ENCODE measurements at places on chromosomes 5 and 9. TPM values are rescaled to one million over a fixed set of nuclear protein-coding genes. Genes with fewer than 3 reads are reported as not detected.
A peak's percentile ranks its signal among the peaks of the same experiment; 100 is the strongest.

DNA sequence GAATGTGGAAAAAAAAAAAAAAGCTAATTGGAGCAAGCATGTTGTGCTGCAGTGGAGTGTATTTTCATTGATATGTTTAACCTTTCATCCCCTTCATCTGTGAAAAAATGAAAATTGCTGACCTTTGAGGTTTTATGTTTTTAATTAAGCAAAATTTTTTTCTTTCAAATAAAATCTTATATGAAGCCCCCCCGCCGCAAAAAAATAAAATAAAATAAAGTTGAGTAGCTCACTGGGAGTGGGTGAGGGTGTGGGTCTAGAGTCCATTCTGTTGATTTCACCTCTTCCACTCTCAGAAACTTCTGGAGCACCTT is 43.3 kb downstream of the TEK start:
- no peak for DNase-seq

DNA sequence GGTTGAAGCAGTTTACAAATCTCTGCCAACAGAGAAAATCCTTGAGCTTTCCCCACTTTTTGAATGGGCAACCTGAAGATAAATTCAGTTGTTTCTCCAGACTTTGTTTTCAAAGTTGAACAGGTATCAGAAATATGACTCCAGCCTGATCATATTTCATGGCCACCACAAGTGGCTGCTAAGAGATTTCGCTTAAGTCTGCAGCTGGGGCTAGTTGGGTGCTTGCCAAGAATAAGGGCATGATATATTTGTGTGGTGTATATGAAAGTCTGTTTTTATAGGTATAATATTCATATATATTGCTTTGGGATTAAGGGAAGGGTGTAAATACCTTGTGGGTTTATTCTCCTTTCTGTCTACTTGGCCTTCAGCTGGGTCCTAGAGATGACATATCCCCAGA is 168.4 kb upstream of the GDNF start:
- DNase-seq = no peak

Gene OTULINL
- 14.6 TPM for total RNA-seq

Gene ITGA2
- 0.17 TPM for total RNA-seq

DNA sequence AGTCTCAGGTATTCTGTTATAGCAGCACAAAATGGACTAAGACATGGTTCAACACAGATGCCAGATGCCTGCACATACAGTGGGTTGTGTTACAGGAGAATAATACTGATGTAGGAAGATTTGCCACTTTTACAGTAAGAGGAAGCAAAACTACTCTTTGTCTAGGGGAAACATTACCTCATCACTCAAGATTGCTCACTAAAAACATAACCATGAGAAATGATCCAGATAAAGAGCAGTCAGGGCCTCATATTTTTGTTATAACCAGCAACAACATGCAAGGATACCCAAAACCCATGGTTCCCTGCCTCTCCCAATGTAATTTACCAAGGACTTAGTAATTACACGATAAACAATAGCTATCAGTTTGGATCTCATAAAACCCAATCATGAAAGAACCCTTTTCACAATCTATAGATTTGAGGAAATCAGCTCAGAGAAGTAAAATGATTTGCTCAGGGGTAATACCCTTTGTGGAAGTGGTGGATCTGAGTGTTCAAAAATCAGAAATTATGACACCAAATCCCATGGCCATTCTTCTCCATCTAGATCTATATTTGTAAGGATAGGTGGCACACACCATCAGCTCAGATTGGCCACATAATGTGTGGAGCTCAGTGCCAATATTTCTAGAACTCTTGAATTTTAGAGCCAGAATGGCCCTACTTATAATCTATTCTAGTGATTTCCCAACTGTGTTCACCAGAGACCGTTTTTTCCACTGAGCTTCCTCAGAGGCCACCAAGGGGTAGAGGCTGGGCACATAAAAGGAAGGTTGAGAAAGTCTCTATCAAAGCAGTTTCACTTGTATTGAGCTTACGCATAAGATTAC is 27.8 kb downstream of the DPYSL3 start:
- DNase-seq = no peak

GRCh38 chr9:133696071-133696472 is 42.1 kb downstream of the SARDH start:
- no peak for DNase-seq

DNA sequence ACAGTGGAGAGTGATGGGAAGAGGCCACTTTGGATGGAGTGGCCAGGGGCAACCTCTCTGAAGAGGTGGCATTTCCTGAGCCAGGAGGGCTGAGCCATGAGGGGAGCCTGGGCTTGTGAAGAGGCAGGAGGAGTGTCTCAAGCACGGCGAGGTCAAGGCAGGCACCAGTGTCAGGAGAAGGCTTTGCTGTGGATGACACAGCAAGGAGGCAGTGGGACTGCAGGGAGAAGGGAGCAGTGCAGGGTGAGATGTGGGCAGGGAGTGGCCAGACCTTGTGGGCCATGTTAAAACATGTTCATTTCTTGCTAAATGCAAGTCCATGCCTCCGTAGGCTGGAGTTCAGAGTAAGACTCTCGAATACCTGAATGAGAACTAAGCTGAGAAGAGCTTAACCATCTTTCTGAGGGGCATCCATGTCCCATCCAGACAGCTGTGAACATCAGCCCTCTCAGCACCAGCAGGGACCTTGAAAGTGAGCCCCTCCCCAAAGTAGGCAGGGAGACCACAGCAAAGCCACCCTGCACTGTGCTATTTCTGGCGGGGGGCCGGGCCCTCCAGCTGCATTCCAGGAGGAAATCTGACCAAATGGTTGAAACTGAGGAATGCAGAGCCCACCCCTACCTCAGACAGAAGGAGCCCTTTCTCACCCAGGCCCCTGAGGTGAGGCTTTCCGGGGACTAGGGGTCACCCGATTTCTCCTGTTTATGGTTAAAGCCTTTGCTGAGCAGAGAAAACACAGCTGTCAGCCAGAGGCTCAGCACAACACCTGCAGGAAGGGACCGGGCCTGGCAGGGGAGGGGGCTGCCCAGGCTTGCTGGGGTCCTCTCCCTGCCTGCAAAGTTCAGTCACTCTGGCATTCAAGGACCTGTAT is 16.1 kb upstream of the ARSI start:
- no peak for DNase-seq

GRCh38 chr9:17520268-17521064 is 58.4 kb upstream of the SH3GL2 start:
- no peak for DNase-seq

- DNase-seq = no peak
Observed at GRCh38 chr5:157379983-157380382, 80.0 kb upstream of the NIPAL4 start.

GRCh38 chr9:7957803-7958202 is 158.2 kb upstream of the DMAC1 start:
- no peak for DNase-seq

GRCh38 chr5:146906803-146907202 is 28.2 kb upstream of the PPP2R2B start:
- DNase-seq = no peak

DNA sequence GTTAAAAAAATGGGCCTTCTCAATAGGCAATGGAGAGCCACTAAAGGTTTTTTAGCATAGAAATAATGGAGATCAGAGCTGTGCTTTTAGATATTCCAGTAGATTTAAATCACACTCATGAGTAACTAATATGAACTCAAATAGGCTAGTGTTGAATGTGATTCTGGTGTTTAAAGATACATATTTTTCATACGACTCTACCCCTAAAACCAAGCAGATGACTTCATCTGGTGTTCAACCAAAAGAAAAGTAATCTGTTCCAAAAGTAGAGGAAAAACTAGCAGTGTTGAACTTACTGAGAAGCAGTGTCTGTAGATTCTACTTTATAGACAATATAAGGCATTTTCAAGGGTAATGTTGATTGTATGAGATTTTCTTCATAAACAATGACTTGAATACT is 138.1 kb downstream of the TSSK1B start:
- DNase-seq = no peak

- DNase-seq = no peak
Observed at GRCh38 chr5:159444441-159445082, 114.3 kb upstream of the IL12B start.

Gene AK3
- total RNA-seq = 25.4 TPM

GRCh38 chr5:169788168-169788567 is 151.1 kb downstream of the DOCK2 start:
- no peak for DNase-seq

Gene TSTD2
- total RNA-seq = 25.4 TPM

Gene MAMDC2
- not detected for total RNA-seq

DNA sequence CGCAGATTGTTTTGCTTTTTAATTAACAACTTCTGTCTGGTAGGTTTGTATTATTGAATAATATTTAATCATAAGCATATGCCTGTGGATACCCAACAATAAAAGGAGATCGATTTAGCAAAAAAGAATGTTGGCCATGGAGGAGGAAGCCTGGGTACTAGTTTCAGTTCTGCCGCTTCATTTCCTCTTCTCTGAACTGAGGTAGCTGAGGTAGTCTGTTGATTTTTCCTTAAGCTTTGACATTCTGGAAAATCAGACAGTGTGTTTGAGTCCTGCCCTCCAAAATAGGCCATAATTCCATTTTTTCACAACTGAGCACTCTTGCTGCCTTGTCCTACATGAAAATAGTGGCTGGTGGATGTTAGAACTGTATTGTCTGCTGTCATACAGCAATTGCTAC is 6.0 kb upstream of the GPR21 start:
- no peak for DNase-seq

- no peak for DNase-seq
Observed at GRCh38 chr9:21611891-21612290, 129.8 kb upstream of the IFNE start.

- no peak for DNase-seq
Observed at GRCh38 chr9:37215830-37216229, 95.5 kb downstream of the ZCCHC7 start.

Gene PTPN3
- total RNA-seq = 0.12 TPM

DNA sequence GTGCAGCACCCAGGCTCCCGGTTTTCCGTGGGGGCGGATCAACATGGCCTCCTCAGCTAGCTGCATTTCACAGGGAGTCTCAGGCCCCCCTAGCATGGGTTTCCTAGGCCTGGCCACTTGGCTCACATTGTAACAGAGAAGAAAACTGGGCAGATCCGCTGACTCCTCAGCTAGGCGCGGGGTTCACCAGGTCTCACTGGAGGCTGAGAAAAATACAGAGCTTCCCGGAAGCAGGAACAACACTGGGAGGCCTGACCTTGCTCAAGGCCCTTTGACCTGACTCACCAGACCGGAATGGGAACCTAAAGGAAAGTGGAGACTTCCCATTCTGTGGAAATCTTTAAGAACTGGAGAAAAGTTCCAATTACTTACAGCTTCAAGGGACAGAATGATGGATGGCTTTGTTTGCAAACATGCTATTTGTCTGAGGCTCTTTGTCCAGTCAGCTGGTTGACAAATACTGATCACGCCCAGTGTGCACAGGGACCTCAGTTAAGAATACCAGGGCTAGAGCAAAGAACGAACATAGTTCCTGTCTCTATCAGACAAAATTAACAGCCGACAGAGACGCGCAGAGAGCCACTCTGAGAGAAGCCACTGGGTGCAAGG is 88.7 kb upstream of the LRRTM2 start:
- DNase-seq = no peak

DNA sequence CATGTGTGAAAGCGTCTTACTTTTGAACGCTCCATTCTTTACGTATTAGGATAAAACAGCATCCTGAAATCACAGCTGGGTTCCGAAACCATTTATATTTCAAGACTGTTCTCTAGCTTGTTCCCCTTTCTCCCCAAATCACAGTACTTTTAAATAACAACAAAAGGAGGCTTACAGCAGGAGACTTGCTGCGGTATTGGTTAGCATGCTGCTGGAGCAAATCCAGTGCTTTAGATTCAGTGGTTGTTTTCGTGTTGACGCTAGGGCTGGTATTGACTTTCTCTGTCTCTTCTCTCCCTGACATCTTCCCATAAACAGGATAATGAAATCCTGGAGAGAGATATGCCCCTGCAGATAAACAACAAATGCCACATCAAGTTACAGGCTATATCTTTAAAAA is 103.1 kb downstream of the ZNF608 start:
- no peak for DNase-seq

Gene HACD4
- total RNA-seq = 3.1 TPM

- DNase-seq = no peak
Observed at GRCh38 chr9:108636013-108636412, 219.8 kb downstream of the ACTL7B start.

Gene GPR107
- 32.6 TPM for total RNA-seq

Gene OR1L6
- not detected for total RNA-seq

Gene FGF10
- not detected for total RNA-seq

- no peak for DNase-seq
Observed at GRCh38 chr5:1118738-1119137, 6.9 kb upstream of the SLC12A7 start.

- no peak for DNase-seq
Observed at GRCh38 chr5:64301566-64301965, 135.9 kb downstream of the RNF180 start.

- DNase-seq = no peak
Observed at GRCh38 chr5:82684659-82685058, 392.5 kb downstream of the TMEM167A start.

Gene PCDHB10
- total RNA-seq = not detected

DNA sequence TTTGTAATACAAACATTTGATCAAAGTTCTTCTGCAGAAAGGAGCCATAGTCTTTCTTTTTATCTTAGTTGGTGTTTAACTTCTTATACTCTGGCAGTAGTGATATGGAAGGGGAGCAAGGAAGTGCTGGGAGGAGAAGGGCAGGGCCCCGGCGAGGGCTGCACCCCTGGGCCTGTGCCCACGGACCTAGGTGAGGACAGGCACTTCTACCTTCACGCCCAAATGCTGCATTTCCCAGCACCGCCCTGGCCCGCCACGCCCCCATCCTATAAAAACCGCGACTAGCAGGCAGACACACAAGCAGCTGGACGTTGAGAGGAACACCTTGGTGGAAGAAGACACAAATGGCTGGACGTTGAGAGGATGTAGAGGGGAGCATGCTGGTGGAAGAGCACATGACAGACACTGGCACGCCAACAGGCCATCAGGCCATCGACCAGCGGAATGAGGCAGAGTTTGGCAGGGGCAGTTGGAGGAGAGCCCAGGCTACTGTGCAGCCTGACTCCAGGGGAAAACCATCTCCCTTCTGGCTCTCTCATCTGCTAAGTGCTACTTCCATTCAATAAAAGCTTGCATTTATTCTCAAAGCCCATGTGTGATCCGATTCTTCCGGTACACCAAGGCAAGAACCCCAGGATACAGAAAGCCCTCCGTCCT is 81.5 kb upstream of the C9orf72 start:
- no peak for DNase-seq

- DNase-seq = peak; percentile 77
Observed at GRCh38 chr9:71769175-71770161, 1.2 kb upstream of the CEMIP2 start.
